ENCODE measurements at places on chromosomes 12 and 14.

DNA sequence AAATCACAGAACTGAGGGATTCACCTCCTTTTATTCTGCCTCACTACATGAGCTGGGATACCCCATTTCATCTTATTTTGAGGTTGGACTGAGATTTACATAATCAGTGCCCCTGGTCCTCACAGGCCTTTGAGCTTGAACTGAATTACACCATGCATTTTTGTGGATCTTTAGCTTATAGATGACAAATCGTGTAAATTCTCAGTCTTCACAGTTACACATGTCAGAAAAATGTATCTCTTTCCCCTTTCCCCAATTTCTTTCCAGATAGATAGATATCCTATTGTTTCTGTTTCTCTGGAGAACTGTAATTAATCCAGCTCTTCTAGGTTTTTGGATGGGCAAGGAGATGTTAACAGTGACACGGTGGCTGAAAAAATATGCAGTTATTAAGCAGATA is 1778.9 kb upstream of the SEL1L start:
- DNase-seq: no peak

- no peak for DNase-seq
Measured at GRCh38 chr12:84361651-84362551, 550.7 kb downstream of the SLC6A15 start.

DNA sequence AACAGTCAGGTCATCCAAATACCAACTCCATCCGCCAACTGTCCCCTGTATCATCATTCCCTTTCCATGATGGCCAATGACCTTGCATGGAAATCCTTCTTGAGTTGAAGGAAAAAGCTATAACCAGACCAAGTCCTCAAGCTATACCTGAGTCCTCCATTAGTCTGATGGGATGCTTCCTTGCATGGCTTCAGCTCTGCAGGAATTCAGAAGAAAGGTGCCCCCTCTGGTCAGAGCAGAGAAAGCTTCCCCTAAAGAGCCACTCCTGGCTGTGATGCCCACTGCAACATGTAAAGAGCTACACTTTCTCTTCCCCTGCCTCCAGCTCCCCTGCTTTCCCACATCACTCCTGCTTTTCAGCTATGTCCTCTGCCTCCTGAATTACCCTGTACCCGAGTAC is 43.1 kb upstream of the FKBP4 start:
- no peak for DNase-seq

DNA sequence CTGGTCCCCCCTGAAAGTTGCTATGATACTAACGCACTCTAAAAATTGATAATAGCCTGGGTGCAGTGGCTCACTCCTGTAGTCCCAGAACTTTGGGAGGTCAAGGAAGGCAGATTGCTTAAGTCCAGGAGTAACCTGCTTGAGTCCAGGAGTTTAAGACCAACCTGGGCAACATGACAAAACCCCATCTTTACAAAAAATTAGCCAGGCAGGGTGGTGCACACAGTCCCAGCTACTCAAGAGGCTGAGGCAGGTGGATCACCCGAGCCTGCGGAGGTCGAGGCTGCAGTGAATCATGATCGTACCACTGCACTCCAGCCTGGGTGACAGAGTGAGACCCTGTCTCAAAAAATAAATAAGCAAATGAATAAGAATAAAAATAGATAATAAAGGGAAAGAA is 42.9 kb downstream of the HEATR5A start:
- DNase-seq: no peak

DNA sequence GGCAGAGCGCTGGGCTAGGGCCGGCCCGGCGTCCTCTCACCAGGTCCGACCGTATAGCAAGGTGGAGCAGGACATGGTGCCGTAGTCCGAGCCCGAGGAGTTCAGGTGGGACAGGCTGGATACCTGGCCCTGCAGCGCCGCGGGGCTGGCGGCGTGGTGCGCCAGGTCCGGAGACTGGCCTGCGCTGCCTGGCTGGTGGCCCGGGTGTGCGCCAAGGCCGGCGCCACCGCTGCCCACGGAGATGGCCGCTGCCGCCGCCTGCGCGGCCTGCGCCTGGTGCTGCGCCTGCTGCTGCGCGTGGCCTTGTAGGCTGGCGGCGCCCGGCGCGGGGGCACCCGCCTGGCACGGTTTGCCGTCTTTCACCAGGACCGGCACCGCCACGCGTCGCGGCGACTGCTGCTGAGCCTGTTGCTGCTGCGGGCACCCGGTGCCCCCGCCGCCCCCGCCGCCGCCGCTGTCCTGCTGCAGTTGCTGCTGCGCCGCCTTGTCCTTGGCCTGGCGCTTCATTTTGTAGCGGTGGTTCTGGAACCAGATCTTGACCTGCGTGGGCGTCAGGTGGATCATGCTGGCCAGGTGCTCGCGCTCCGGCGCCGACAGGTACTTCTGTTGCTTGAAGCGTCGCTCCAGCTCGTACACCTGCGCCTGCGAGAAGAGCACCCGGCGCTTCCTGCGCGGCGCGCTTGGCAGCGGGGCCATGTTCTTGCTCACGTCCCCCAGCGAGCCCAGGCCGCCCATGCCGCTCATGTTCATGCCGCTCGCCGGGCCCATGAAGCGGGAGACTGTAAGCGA is 2.6 kb downstream of the NKX2-1 start:
- DNase-seq: no peak

- DNase-seq: no peak
Measured at GRCh38 chr14:90760591-90761316, 55.5 kb downstream of the TTC7B start.

GRCh38 chr14:77058785-77059184 is 30.3 kb upstream of the IRF2BPL start:
- no peak for DNase-seq

DNA sequence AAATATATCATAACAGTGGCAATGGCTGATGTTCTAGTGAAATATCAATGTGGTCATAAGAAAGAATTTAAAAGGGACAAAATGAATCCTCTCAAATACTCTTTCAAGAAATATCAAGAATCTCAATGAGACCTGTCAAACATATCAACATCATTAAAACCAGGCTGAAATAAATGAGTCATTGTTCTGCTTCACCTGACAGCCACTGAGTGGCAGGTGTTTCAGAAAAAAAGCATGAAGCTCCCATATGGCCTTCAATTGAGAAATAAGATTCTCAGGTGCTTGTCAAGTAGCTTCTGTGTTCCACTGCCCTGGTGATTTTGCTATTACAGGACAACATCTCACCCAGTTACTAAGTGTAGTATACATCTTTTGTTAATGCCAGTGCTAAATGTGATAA is 21.5 kb downstream of the ANAPC5 start:
- DNase-seq: no peak

GRCh38 chr12:127742231-127742630 is 524.7 kb upstream of the TMEM132C start:
- DNase-seq: no peak

- DNase-seq: no peak
Measured at GRCh38 chr14:89767861-89768268, 186.7 kb downstream of the EFCAB11 start.

DNA sequence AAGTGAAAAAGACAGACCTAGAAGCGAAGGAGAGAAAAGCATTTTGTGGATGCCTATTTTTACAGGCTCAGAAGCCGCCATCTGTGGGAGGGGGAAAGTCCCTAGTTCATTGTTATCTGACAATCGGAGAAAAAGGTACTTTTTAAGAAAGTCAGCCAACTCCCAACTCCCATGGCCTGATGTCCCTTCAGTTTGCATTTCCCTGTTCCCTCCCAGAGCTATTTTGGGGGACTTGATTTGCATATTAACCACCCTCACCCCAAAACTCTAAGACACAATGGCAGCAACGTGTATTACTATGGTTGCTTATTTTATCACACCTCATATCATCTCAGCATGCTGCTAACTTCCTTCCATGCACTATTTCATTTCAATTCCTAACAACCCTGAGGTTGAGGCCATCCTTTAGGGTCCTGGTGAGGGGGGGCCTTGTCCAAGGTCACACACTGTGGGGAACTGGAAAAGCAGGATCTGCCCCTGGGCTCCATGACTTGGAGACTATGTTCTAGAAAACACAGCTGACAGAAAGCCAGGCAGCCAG is 18.7 kb downstream of the HVCN1 start:
- DNase-seq: no peak

DNA sequence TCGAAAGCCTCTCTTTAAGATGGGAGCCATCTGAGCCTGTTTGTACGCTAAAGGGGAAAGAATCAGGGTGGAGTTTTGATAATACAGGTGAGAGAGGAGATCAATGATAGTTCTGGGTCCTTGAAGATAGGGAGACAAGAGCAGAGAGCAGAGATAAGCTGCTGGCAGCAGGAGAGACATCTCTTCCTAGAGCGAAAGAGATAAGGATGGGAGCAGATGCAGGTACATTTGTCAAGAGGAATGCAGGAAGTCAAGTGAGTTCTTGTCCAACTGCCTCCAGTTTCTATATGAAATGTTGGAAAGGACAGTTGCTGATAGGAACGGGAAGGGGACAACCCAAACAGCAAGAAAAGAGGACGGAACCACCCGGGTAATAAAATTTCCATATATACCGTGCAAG is 24.7 kb upstream of the HIF1A start:
- no peak for DNase-seq

GRCh38 chr14:23430016-23430722 is 5.3 kb downstream of the MYH7 start:
- DNase-seq: no peak

DNA sequence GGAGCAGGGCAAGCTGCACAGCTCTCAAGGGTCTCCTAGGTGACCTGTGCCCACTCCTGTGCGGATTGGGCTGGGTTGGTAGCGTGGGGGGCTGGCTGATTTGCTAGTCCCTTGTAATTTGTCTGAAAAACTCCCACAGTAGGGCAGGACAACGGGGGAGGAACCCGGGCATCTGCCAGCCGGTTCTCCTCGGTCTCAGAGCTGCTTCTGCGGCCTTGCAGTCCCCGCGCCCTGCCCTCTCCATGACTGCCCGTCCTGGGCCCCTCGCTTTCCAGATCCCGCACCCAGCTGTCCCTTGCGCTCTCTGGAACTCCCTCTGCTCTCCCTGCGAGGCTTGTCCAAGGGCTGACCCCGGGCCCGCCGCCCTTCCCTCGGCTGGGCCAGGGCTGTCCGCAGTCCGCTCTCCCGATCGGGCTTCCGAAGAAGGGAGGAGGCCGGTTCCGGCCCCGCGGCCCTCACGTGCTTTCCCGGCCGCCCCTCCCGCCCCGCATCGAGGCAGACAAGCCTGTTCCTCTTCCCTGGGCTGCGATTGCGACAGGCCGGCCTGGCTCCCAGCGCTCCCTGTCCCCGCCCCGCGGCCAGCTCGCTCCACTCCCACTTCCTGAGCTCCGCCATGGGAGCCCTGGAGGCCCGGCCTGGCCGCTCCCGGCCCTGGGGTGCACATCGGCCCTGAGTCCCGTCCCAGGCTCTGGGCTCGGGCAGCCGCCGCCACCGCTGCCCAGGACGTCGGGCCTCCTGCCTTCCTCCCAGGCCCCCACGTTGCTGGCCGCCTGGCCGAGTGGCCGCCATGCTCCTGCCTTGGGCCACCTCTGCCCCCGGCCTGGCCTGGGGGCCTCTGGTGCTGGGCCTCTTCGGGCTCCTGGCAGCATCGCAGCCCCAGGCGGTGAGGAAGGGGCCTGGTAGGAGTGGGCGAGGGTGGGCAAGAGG is at the start of gene LTBR:
TSS of gene LTBR (plus strand) at position 591 of the 927 bp plus-strand sequence. CDS start at position 788, 197 bp downstream.
- no peak for DNase-seq

GRCh38 chr12:65501093-65501621 is 222.7 kb downstream of the MSRB3 start:
- no peak for DNase-seq

DNA sequence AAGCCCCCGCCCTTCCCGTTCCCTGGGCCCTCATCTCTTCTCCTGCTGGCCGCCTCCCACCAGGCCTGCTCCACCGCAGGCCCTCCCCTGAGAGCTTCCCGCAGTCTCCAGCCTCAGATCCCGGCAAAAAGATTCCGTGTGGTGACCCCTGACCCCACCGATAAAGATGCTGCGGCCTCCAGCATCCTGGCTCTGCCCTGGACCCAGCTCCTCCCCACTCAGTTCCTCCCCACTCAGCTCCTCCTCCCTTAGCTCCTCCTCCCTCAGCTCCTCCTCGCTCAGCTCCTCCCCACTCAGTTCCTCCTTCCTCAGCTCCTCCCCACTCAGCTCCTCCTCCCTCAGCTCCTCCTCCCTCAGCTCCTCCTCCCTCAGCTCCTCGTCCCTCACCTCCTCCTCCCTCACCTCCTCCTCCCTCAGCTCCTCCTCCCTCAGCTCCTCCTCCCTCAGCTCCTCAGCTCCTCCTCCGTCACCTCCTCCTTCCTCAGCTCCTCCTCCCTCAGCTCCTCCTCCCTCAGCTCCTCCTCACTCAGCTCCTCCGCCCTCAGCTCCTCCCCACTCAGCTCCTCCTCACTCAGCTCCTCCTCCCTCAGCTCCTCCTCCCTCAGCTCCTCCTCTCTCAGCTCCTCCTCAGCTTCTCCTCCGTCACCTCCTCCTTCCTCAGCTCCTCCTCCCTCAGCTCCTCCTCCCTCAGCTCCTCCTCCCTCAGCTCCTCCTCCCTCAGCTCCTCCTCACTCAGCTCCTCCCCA is 17.0 kb downstream of the NOC4L start:
- DNase-seq: no peak

DNA sequence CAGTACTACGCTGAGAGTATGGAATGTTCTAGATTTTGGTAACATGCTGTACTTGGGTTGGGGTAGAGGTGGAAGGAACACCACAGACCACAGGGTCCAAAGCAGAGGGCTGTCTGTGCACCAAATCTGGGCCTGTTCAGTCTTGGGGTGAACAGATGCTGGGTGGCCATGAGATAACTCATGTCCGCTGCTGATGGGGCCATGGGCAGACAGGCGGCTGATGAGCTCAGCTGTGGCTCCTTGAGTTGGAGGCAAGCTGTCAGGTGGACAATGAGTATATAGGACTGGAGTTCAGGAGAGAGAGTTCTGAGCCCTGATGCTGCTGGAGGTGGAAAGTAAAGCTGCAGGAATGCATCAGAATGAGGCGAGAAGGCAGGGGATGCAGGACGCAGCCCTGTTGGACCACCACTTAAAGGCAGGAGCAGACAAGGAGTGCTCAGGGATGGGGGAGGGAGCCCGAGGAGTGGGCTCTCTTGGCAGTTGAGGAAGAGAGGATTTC is 6.2 kb downstream of the SMIM41 start:
- no peak for DNase-seq

- DNase-seq: no peak
Measured at GRCh38 chr12:58920102-58920960, at the start of gene LRIG3. Gene LRIG3 (minus strand): TSS chr12:58920504. CDS start chr12:58920235, 269 bp downstream.

- no peak for DNase-seq
Measured at GRCh38 chr14:65349100-65349499, 63.4 kb upstream of the FUT8 start.

DNA sequence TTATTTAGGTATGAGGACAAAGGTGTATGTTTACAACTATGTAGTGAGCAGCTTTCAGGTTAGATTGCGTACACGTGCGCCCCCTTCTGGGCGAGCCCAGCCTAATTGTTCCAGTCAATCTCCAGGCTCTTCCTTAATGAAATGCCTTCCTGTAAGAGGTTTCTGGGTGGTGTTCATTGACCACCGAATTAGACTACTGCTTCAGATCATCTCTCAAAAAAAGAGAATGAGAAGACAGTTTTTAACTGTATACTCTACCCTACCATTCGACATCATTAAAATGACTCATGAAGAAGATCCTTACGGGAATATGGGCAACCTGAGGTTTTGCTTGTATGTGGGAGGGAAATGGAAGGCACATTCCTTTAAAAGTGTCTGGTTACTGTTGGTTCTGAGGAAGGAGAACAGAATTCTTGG is 2.1 kb downstream of the LUM start:
- DNase-seq: no peak

Data from stimulated activated CD8-positive, alpha-beta memory T cell treated with anti-CD3 and anti-CD28 coated beads, Interleukin-7, amount 100 ng/mL, for 1 hour (primary cell).